ENCODE measurements at places on chromosomes 1 and 21.

DNA sequence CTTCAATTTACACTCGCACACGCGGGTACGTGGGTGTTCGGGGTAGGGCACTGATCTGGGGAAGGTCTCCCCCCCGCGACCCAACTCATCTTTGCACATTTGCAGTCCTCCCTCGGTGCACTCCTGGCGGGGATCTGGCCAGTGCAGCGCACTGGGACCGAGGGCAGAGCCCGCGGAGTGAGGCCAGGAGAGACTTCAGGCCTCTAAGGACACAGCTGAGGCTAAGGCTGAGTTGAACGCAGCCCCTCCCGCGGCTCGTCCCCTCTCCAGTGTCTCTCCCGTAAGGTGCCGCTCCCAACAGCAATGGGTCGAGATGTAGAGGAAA lies 936 bp upstream of the NCAM2 start:
- no peak for DNase-seq

DNA sequence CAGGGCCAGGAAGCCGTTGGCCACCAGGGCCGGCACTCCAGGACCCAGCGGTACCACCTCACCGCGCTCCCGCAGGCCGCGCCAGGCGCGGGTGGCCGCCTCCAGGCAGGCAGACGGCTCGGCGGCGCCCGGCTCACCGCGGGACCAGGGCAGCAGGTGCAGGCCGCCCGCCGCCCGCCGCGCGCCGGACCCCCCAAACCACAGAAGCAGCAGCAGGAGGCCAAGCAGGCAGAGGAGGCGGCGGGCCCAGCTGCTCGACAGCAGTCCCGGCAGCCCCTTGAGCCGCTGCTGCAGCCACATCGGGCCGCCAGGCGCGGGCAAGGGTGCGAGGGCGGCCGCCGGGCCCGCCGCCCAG lies 312 bp downstream of the KIAA2013 start:
- no peak for DNase-seq

DNA sequence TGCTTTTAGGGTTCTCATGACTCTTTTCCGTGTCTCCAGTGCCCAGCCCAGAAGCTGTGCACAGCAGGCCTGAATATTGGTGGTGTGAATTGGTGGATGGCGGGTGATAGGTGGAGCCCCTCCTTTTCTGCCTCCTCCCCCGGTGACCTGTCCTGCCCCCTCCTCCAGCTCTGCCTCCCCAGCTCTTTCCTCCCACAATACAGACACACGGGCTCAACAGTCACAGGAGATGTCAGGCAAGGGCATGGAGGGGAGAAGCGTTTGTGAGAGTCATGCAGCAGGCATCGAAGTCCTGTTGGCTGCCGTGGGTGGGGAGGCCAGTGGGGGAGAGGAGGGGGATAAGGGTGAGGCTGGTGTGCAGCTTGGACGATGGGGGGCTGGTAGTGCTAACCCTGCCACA lies 17.3 kb upstream of the TTC4 start:
- no peak for DNase-seq

- DNase-seq, result no peak
Observed at GRCh38 chr1:247268390-247269045, 12.6 kb downstream of the VN1R5 start.

- no peak for DNase-seq
Observed at GRCh38 chr1:194952171-194952570, 1656.1 kb downstream of the KCNT2 start.

DNA sequence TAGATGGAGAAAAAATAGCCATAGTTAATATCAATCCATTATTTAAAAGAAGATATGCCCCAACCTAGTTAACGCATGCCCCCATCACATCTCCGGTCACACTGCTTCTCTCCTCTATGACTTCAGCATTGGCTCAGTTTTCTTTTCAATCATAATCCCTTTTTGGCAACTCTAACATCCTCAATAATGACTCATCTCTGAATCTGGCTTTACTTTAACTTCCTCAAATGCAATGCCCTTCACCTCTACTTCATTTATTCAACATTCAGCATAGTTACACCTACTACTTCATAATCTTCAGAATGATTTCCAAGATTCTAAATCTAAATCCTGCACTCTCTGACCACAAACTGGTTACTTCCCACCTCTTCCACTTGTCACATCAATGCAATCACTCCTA lies 417.3 kb downstream of the USH2A start:
- no peak for DNase-seq

GRCh38 chr1:57784356-57784755 lies 360.5 kb upstream of the DAB1 start:
- DNase-seq, result no peak

DNA sequence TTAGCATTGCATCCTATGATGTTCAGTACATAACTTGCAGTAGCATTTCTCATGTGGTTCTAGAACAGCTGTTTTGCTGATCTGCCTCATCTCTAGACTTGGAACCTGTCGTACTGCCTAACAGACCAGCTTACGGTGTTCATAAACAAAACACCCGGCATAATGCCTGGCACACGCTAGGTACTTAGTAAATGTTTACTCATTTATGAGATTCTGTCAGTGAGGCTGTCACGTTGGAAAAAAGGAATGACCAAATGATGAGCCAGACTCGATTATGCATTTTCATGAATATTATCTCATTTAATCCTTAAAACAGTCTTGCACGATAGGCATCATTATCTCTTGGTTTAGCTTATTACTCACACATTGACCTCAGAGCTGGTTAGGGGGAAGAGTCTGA lies 46.4 kb downstream of the CACHD1 start:
- no peak for DNase-seq

GRCh38 chr1:18409609-18410237 lies 71.0 kb upstream of the KLHDC7A start:
- DNase-seq, result no peak

DNA sequence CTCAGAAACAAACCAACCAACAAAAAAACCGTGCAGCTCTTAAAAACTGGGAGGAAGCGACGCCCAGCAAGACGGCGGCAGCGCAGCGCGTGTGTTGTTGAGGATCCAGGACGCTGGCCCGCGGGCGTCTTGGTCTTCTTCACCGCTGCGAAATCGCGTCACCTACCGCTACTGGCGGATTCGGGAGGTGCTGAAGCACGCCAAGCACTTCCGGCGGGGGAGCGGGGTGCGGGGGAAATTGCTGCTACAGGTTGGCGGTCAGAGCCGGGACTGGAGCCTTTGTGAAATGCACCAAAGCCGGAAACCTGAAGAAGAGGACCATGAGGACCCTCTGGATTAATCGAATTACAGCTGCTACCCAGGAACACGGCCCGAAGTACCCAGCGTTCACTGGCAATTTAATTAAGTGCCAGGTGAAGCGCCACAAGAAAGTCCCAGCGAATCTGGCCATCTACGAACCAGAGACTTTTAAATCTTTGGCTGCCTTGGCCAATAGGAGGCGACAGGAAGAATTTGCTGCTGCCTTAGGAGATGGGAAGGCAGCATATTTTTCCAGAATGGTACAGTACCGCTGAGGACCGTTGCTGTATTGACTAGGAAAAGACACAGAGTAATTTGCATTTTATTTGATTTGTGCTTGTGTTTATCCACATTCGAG lies 11.9 kb upstream of the RIPPLY3 start:
- no peak for DNase-seq

- no peak for DNase-seq
Observed at GRCh38 chr1:184801503-184801902, 46.8 kb upstream of the EDEM3 start.

DNA sequence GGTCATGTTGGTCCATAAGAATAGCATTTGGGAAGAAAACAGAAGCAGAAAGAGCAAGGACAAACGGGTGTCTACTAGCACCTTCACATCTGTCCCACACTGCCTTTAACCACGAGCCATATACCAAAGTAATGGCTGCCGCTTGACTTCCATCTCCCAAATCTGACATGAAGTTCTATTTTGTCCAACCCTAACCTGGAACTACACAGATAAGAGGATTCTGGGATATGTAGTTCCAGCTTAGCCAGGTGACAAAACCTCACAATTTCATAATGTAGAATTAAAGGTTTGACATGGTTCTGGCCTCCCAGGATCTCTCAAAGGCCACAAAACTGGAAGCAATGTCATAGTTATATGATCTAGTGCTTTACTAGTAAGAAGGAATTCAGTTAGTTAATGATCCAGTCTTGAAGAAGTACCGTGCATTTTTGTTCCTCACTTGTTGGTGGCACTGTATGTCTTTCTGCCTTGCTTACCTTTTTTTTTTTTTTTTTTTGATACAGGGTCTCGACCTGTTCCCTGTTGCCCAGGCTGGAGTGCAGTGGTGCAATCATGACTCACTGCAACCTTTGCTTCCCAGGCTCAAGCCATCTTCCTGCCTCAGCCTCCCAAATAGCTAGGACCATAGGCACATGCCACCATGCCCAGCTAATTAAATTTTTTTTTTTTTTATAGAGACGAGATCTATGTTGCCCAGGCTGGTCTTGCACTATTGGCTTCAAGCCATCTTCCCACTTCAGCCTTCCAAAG lies 17.5 kb downstream of the PTGFRN start:
- no peak for DNase-seq

GRCh38 chr1:158798531-158798930 lies 17.5 kb upstream of the OR6N2 start:
- DNase-seq, result no peak

DNA sequence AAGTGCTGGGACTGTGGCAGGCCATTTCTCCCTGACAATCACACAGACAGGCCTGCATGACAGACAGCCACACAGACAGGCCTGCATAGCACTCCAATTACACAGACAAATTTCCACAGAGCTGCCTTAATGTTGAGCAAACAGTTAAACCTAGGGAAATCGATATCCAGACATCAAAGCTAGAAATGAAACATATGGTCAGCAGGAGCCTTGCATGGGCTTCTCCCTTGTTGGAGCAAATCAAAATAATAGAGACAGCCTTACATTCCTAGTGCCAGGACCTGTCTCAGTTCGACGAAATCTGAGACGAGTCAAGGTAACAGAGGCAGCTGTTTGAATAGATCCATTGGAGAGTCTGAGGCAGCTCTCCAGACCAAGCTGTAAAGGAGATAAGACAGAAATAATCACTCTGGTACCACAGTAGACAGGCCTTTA lies 42.4 kb downstream of the OLFML3 start:
- no peak for DNase-seq

DNA sequence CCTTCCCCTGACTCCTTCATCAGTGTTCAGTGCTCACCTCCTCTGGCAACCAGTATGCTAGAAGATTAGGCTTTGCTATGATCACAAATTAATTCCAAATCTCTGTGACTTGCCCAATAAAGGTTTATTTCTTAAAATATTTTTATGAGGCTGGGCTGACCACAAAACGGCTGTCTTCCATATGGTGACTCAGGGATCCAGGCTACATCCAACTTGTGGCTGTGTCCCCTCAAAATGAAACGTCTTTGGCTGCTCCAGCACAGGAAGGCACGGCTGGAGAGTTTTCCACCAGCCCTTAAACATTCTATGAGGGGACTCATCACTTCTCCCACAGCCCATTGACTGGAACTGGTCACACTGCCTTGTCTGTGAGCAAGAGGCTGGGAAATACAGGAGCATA lies 131.5 kb downstream of the HUNK start:
- no peak for DNase-seq

- DNase-seq, result no peak
Observed at GRCh38 chr1:246151796-246152434, 355.2 kb downstream of the SMYD3 start.

DNA sequence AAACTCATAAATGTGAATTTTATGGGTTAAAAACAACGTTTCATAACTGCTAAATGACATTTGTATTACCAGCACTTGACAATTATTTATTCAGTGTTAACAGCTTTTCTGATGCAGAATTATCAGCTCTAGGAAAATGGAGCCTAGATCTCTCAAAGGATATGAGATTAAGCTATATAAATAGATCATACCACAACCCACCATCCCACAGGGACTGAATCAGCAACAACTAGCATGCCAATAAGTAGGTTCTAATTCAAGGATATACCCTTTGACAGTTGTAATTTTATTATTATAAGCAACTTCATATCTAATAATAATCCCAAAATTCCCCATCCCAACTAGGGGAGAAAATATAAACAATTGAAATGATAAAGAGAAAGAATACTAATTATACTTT lies 275.4 kb upstream of the RGS18 start:
- DNase-seq, result no peak

DNA sequence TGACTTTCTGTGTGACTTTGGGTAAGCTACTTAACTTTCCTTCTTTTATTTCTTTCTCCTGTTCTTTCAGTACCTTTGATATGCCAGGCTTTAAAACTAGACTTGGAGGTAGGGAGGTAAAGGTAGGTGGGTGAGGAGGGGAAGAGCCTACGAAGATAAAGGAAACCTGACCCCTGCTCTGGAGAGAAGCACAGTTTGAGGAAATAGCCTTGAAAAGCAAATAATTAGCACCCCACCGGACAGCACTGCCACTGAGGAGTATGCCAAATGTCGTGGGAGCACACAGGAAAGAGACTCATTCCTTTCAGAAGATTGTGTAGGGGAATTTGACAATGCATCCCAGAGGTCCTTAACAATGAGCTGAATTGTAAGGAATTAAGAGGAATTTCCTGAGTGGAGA lies 65.2 kb upstream of the SPAG17 start:
- DNase-seq, result no peak

DNA sequence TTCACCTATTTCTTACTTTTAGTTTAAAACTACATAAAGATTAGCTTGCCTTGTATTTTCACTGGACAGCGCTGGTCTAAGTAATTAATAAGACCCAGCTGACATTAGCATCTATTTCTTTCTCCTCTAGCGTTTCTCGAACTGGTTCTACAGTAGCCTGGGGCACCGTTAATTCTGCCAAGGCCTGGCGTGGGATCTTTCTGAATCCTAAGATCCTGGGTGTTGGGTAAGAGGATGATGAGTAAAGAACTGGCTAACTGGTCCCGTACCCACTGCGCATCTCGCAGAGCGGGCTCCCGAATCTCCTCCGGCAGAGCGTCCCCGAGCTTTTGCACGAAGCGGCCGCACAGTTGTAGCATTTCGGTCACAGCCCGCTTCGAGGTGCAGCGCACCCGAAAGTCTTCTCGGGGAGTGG lies 309 bp downstream of the NSL1 start:
- DNase-seq, result no peak

DNA sequence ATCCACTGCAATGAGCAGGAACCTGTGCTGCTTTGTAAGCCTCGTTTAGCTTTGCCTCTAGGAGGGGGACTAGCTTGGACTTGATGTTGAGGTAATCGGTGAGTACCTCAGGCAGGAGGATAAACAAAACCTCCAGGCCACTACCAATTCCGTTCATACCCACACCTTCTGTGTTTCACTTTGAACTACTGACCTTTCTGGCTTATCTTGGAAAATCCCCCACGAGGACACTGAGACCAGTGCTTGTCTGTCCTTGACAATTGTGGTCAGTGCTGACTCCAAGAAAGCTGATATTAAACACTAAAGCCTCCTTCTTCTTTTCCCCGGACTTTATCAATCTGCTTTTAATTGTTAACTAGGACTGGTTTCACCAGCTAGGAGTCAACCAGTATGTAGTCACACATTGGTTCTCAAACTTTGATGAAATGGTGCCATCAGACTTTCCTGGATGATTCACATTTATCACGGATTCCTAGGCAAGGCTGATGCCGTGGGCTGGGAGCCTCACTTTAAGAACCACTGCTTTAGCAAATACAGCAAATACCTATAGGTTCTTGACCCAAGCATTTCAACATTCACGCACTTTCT lies 52.7 kb downstream of the TGFB2 start:
- DNase-seq, result no peak

Measured in NCI-H1417 treated with DMSO at 0.1 percent for 48 hours (cell line).